ENCODE measurements at places on chromosomes 5 and 9.

DNA sequence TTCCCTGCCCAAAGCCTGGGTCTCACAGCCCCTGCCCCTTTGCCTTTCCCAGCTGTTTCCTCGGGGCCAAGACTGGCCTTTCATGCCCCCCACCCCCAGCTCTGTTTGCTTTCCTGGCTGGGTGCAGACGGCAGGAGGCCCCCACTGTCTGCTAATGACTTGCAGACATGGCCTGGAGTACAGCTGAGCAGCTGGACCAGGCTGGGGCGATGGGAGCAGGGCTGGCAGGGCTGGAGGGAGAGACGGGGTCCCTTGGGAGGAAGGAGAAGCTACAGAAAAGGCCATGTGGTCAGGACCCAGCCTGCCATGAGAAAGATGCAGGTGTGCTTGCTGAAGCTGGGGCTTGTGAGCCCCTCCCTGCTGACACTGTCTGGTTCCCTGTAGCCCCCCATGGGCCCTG is 28.3 kb upstream of the GFPT2 start:
- no peak for DNase-seq
- H3K36me3 ChIP-seq, result no peaks in the 10 kb centered on the region
- no peak overlapping the region for H3K4me3 ChIP-seq
- no peak overlapping the region for H3K27ac ChIP-seq
- no peaks in the 10 kb centered on the region for H3K27me3 ChIP-seq
- H3K4me1 ChIP-seq, result no peaks in the 10 kb centered on the region

DNA sequence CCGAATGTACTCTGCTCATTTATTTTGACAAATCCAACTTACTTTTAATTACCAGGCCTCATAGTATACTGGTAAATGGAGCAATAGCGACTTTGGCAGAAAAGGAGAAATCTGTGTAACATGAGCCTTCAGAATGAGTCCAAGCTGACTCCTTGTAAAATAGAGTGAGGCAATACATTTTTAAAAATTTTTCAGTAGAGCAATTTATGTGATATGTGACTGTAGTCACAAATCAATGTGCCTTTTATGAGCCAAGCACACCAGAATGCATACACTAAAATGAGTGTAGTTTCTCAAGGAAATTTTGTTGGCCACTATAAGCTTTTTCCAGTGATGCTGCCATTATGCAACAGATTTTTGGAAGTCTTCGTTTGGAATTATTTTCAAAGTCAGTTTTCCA is 73.8 kb downstream of the SNCAIP start:
- no peaks in the 10 kb centered on the region for H3K27me3 ChIP-seq
- H3K4me3 ChIP-seq, result no peak overlapping the region
- no peaks in the 10 kb centered on the region for H3K36me3 ChIP-seq
- no peak for DNase-seq

- peak overlapping the region; percentile 70 for H3K27ac ChIP-seq
- H3K4me3 ChIP-seq, result no peak overlapping the region
- H3K27me3 ChIP-seq, result no peaks in the 10 kb centered on the region
- H3K36me3 ChIP-seq, result no peaks in the 10 kb centered on the region
- DNase-seq, result peak; percentile 48
- H3K4me1 ChIP-seq, result peaks cover 19% of the 10 kb centered on the region
Measured at GRCh38 chr9:5839572-5839902, 6.6 kb upstream of the ERMP1 start.

DNA sequence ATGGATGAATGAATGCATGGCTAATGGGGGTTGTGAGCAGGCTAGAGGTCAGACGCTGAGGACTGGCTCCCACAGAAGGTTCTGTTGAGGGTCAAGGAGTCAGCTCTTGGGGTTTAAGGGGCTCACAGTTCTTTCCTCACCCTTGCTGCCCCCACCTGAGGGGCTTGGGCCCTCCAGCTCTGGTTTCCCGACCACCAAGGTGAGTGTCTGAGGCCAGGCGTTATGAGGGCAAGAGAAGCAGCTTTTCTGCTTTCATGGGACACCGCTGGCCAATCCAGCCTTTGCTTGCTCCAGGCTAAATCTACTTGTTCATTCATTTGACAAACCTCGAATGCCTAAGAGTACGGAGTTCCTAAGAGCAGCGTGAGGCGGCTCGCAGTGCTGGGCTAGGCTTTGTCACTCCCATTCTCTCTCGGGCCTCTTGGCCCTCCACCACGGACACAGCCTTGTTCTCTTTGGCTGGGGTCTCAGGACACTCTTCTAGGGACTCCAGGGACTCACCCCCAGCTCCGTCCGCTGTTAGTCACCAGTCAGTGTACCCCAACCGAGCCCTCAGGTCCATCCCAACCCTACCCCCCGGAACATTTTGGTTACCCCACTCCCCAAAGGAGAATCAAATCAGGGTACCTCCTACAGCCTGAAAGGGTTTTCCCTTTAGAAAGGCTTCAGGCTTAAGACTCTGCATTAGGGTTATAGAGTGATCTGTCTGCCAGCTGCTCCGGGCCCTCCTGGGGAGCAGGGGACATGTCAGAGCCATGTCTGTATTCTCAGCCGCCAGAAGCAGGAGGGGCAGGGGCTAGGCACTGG is 210.1 kb upstream of the MVB12B start:
- no peak overlapping the region for H3K4me3 ChIP-seq
- no peak overlapping the region for H3K27ac ChIP-seq
- DNase-seq, result no peak

DNA sequence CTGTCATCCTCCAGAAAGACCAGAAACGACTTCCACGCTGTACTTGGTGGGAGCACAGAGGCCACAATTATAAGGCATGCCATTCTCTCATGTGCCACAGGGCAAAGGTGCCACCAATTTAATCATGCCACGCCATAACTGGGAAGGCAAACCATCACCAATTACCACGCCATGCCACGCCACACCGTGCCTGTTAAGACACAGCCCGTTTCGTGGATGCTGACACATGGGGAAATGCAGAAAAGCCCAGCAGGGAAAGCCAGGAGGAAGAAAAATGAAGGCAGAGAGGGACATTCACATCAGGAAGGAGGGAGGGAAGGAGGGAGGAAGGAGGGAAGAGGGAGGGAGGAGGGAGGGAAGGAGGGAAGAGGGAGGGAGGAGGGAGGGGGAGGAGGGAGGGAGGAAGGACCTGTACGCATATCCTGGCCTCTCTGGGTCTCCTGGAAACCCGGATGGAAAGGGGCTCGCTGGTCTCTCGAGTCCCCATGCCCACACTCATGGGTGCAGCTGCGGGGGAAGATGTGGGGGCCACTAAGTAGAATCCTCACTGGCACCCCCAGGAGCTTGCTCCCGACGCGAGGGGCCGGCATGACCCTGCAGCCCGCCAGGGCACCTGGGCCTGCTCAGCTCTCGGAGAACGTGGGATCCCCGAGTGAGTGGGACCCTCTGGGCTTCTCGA is 61.7 kb upstream of the UBAC1 start:
- no peaks in the 10 kb centered on the region for H3K36me3 ChIP-seq
- H3K4me3 ChIP-seq, result no peak overlapping the region
- no peak for DNase-seq
- H3K4me1 ChIP-seq, result peaks cover 26% of the 10 kb centered on the region
- no peaks in the 10 kb centered on the region for H3K27me3 ChIP-seq

DNA sequence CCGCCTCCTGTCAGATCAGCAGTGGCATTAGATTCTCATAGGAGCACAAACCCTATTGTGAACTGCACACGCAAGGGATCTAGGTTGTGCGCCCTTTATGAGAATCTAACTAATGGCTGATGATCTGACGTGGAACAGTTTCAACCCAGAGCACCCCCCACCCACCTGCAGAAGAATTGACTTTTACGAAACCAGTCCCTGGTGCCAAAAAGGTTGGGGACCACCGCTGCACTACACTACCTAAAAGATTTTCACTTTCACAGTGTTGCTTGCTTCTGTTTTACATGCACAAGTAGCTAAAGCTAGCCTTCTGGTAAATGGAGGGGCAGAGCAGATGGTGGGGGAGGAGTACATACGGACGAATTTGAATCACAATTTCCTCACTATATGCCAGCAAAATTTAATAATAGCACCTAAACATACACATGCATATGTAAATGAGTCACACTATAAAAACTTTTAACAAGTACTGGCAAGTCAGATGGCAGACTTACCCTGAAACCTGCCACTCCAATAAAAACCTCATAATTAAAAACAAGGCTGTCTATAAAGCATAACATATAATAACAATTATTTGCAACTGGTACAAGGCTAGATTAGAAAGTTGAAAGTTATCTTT is 24.0 kb upstream of the CDKN2B start:
- peaks cover 30% of the 10 kb centered on the region for H3K4me1 ChIP-seq
- H3K4me3 ChIP-seq, result no peak overlapping the region
- no peaks in the 10 kb centered on the region for H3K27me3 ChIP-seq
- no peaks in the 10 kb centered on the region for H3K36me3 ChIP-seq

- H3K27me3 ChIP-seq, result peaks cover 24% of the 10 kb centered on the region
- peak overlapping the region; percentile 49 for H3K27ac ChIP-seq
- DNase-seq, result no peak
- peak overlapping the region; percentile 62 for H3K4me3 ChIP-seq
Measured at GRCh38 chr9:137128862-137129455, 10.0 kb upstream of the GRIN1 start.

DNA sequence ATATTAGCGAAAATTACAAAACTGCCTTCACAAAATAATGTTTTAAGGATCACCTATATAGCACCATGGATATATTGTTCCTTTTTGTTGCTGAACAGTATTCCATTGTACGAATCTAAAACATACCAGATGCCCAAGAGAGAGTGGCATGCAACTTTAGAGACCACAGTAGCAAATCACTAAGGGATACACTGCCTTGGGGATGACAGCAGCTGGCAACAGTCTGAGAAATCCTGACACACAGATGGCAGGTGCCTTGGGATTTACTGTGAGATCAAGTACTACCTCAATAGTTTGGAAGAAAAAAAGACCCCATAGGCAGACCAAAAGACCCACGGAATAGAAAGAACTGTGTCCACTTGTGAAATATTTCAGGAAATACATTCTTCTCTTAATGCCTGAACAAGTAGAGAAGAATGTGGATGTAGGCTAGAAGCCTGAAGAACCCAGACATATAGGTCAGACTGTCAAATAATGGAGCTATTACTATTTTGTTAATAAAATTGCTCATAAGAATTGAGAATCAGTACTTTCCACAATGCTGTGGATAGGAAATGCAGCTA is 53.4 kb downstream of the PLPP1 start:
- H3K4me1 ChIP-seq, result peaks cover 28% of the 10 kb centered on the region
- DNase-seq, result peak; percentile 6
- H3K4me3 ChIP-seq, result no peak overlapping the region
- no peaks in the 10 kb centered on the region for H3K36me3 ChIP-seq
- H3K27me3 ChIP-seq, result no peaks in the 10 kb centered on the region
- H3K27ac ChIP-seq, result peak overlapping the region; percentile 46

DNA sequence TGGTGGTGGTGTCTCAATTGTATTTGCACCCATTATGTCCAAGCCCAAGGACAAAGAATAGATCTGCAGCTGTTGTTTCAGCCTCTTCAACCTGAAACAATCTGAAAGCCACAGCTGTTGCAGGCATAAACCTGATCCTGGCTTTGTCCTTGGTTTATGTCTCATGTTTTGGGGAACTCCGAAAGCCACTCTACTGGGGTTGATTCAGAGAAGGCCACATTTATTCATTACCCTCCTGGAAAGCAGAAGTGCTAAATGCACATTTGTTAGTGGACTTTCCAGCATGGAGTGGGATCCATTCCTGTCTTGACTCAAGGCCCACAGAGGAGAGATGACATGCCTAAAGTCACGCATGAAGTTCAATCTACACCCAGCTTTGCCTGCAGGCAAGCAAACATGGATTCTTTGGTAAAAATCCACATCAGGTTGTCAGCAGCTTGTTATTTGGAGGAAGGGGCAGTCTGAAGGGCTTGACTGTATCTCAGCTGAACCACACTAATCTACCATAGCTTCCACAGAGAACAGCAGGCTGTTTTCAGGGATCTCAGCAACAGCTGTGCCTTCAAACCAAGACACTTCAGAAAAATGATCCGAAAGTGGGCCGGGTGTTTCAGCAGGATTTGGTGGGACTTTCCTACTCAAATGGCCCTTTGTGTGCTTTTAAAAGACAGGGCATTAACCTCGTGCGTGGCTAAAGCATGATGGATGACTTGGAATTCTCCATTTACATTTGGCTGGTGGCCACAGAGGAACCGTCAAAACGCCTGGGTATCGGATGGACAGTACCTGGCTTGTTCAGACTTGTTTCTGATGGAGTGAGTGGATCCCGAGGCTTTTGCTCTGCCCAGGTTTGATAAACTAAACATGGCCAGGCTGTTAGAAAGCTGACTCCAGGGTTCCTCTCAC is 36.2 kb upstream of the ADAM19 start:
- H3K27me3 ChIP-seq, result no peaks in the 10 kb centered on the region
- no peak overlapping the region for H3K27ac ChIP-seq
- H3K4me1 ChIP-seq, result peaks cover 7% of the 10 kb centered on the region

DNA sequence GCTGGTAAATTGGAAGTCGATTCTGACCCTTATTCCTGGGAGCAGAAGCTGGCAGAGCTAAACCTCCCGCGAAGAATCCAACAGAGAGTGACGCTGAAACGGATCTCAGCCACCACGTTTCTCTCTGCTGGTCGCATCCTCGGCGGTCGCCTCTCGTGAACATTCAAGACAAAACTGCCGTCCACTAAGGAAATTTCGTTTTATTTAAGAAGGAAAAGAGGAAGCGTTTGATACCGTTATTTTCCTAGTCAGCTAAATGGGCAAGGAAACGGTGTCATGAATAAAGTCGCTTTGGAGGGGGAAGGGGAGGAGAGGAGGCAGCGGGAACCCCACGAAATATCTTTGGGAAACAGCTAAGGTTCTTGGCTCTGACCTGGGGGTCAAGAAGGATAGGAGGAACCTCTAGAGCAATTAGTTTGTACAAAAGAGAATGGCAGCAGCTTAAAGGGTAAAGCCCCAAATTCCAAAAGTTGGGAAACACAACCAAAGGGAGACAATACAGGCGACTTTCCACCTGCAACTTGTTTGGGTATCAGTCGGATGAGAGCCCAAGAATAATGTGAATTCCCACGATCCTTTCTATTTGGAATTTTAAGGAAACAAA is 1.9 kb downstream of the FOXB2 start:
- no peak overlapping the region for H3K4me3 ChIP-seq
- peaks cover 30% of the 10 kb centered on the region for H3K4me1 ChIP-seq
- peaks cover 84% of the 10 kb centered on the region for H3K27me3 ChIP-seq
- H3K27ac ChIP-seq, result no peak overlapping the region
- DNase-seq, result no peak

- no peak overlapping the region for H3K27ac ChIP-seq
- no peak overlapping the region for H3K4me3 ChIP-seq
- peak; percentile 18 for DNase-seq
- no peaks in the 10 kb centered on the region for H3K36me3 ChIP-seq
Measured at GRCh38 chr5:169970911-169971765, 9.2 kb downstream of the INSYN2B start.

GRCh38 chr9:14671377-14671776 is 21.9 kb downstream of the ZDHHC21 start:
- no peak overlapping the region for H3K4me3 ChIP-seq
- no peak overlapping the region for H3K27ac ChIP-seq

- H3K4me1 ChIP-seq, result no peaks in the 10 kb centered on the region
- no peak for DNase-seq
- no peaks in the 10 kb centered on the region for H3K27me3 ChIP-seq
- H3K36me3 ChIP-seq, result no peaks in the 10 kb centered on the region
Measured at GRCh38 chr5:37721447-37721871, 118.4 kb downstream of the GDNF start.

GRCh38 chr9:98867429-98868168 is 60.1 kb downstream of the GALNT12 start:
- DNase-seq, result peak; percentile 78
- peaks cover 4% of the 10 kb centered on the region for H3K4me1 ChIP-seq
- H3K4me3 ChIP-seq, result no peak overlapping the region
- H3K36me3 ChIP-seq, result no peaks in the 10 kb centered on the region
- no peaks in the 10 kb centered on the region for H3K27me3 ChIP-seq

Measured in gastrocnemius medialis (tissue), 4 donors.